Sigmoid colon (tissue), 7 donors: ENCODE measurements at places on chromosomes 11 and 22. TPM values are rescaled to one million over a fixed set of nuclear protein-coding genes. Genes with fewer than 3 reads are reported as not detected.
A peak's percentile ranks its signal among the peaks of the same experiment; 100 is the strongest.

The NLRP14 gene
- total RNA-seq: not detected

The EFEMP2 gene
- total RNA-seq: 103 TPM

The GGT1 gene
- 5.4 TPM for total RNA-seq

The TTC36 gene
- total RNA-seq: 3.3 TPM

The VSTM5 gene
- not detected for total RNA-seq

DNA sequence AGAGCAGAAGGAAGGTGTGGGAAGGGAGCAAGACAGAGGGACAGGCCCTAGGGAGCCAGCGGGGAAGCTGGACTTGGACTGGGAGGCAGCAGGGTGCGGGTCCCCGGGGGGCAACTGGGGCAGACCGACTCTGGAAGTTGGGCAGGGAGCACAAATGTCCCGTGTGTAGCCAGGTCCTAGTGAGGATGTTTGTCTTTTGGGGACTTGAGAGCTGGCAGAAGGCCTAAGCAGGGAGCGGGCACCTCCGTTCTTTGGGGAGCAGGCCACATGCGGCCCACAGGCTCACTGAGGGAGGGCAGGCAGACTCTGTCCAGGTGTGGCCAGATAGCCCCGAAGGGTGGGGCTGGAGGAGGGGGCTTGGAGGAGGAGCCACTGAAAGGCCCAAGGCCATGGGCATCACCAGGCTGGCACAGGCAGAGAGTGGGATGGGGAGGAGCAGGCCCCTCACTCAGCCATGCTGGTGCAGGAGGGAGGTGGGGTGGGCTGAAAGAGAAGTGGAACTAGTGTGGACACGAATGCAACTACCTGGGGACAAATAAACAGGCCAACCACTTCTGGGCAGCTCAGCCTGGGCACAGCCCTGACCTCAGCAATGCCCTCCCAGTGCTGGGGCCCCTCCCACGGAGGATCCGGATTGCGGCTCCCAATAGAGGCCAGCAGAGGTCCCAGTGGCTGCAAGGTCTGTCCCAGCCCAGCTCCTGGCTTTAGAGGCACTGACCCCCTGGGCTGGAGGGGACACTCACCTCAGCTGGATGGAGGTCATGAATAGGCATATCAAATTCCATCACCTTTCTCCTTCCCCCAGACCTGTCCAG is 1.3 kb upstream of the SCARF2 start:
- peak; percentile 67 for DNase-seq
- no peaks in the 10 kb centered on the region for H3K27me3 ChIP-seq
- H3K4me1 ChIP-seq: peaks cover 36% of the 10 kb centered on the region
- H3K36me3 ChIP-seq: no peaks in the 10 kb centered on the region
- H3K4me3 ChIP-seq: peak overlapping the region; percentile 58

GRCh38 chr11:72072348-72072747 is 8.0 kb downstream of the NUMA1 start:
- no peaks in the 10 kb centered on the region for H3K4me1 ChIP-seq
- no peaks in the 10 kb centered on the region for H3K27me3 ChIP-seq
- no peak overlapping the region for H3K4me3 ChIP-seq
- no peaks in the 10 kb centered on the region for H3K36me3 ChIP-seq

DNA sequence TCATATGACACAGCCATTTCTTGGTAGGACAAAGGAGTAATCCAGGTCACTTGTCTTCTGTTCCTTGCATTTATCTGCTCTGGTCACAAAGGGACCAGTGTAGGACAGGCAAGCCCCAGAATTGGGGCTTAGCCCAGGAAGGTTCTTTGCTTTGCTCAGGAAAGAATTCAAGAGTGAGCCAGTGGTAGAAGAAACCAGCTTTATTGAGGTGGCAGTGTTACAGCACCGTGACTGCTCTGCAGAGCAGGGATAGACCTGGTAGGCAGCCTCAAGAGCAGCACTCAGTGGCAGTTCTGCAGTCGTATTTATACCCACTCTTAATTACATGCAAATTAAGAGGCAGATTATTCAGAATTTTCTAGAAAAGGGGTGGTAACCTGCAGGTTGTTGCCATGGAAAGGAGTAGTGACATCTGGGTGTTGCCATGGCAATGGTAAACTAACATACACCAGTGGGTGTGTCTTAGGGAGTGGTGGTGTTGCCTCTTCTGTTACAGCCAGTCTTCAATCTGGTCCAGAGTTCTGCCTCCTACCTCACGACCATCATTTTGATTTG is 84.9 kb upstream of the RAB1B start:
- H3K36me3 ChIP-seq: no peaks in the 10 kb centered on the region
- H3K27ac ChIP-seq: no peak overlapping the region
- DNase-seq: no peak
- H3K4me3 ChIP-seq: no peak overlapping the region
- H3K4me1 ChIP-seq: no peaks in the 10 kb centered on the region
- no peaks in the 10 kb centered on the region for H3K27me3 ChIP-seq

DNA sequence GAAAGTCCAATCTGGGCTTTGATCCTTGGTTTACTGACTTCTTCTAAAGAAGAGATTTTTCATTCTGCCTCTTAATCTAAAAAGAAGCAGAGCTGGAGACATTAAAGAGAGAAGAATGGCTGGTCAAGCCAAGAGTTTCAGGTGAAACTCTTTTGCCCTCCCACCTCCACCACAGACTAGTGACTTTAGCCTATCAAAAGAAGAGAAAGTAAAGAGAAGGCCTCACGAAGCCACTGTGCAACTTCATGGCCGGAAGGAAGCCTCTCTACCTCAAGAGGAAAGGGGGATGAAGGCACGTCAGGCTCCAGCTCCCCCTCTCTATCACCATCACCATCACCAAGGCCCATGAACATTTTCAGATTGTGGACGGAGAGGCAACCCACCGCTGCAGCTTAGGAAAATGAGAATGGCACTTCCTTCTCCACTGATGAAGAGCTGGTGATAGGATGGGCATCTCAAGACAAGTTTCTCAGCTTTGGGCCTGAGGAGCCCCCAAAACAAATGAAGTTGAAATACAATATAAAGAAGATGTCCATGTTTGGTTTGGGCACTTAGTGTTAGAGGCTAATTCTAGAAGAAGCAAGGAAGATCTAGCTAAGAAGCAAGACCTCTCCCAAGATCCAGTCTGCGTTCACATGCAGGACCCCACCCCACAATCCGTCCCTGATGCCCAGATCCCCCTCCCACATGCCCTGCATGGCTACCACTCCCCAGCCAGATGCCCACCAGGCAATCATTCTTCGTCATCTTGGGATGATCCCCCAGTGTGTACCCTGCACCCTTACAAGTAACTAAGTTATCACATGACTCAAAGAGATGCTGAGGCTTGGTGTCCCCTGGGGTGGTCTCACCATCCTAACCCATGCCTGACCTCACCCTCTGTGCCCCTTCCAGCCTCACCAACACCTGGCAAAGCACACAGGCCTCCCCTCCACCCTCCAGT is 52.6 kb downstream of the IGSF9B start:
- no peaks in the 10 kb centered on the region for H3K27me3 ChIP-seq
- H3K36me3 ChIP-seq: peaks cover 36% of the 10 kb centered on the region
- no peak overlapping the region for H3K4me3 ChIP-seq
- peak; percentile 53 for DNase-seq

GRCh38 chr11:65997286-65997685 is 4.7 kb downstream of the EIF1AD start:
- no peak for DNase-seq
- H3K4me3 ChIP-seq: no peak overlapping the region
- peaks cover 18% of the 10 kb centered on the region for H3K4me1 ChIP-seq
- H3K27ac ChIP-seq: no peak overlapping the region
- H3K36me3 ChIP-seq: peaks cover 32% of the 10 kb centered on the region

GRCh38 chr11:61797263-61797944 is 4.7 kb downstream of the FEN1 start:
- no peaks in the 10 kb centered on the region for H3K36me3 ChIP-seq
- H3K4me3 ChIP-seq: no peak overlapping the region
- no peaks in the 10 kb centered on the region for H3K27me3 ChIP-seq
- peak overlapping the region; percentile 52 for H3K27ac ChIP-seq
- H3K4me1 ChIP-seq: peaks cover 16% of the 10 kb centered on the region
- DNase-seq: peak; percentile 90

DNA sequence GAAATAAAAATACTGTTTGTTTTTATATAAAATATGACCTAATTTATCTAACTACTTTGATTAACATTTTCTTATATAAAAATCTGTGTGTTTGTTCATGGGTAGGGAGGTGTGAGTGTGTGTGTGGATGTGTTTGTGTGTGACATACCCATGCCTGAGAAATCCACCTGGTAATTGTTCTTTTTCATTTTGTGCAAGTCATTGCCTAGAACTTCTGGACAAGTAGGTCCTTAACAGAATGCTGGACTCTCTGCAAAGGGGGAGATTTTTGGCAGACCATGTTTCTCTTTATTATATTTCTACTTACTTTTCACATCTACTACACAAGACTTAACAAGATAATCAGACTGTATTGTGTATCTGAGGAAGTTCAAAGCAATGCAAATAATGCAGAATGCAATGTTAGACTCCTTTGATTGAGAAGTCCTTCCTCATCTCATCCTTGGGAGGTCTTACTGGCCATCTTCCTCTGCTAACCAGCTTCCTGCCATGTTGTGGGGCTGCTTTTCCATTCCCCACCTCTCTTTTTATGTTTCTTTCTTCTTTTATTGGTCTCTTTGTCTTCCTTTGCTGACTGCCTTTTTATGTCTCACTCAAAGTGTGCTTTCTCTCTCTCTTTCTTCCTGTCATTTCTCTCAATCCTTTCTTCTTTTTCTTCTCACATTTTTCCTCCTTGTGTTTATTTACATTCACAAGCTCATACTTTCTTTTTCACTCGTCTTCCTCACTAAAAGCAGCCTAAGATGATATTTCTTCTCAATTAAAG is 1017.0 kb upstream of the CNTN5 start:
- no peaks in the 10 kb centered on the region for H3K4me1 ChIP-seq
- H3K27me3 ChIP-seq: no peaks in the 10 kb centered on the region
- H3K4me3 ChIP-seq: no peak overlapping the region
- no peak for DNase-seq
- H3K27ac ChIP-seq: no peak overlapping the region

- no peak overlapping the region for H3K27ac ChIP-seq
- no peak for DNase-seq
- no peak overlapping the region for H3K4me3 ChIP-seq
- no peaks in the 10 kb centered on the region for H3K4me1 ChIP-seq
- H3K27me3 ChIP-seq: no peaks in the 10 kb centered on the region
- H3K36me3 ChIP-seq: no peaks in the 10 kb centered on the region
Observed at GRCh38 chr11:123775289-123775688, 21.0 kb upstream of the OR6X1 start.

DNA sequence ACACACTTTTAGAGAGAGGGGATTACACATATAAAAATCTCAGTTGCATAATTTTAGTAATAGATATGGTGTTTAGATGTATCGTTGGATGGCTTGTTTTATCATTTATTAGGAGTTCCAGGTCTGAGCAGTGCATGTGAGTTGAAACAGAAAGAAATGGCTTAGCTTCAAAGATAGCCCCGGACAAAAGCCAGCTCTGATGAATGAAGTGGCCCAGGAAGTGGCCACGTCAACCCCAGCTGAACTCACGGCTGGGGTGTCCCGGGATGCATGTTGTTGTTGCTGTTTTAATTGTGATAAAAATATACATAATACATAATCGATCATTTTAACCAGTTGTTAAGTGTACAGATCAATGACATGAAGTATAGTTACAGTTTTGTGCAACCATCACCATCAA is 1513.6 kb downstream of the BRD1 start:
- DNase-seq: no peak
- peaks cover 3% of the 10 kb centered on the region for H3K27me3 ChIP-seq
- no peaks in the 10 kb centered on the region for H3K36me3 ChIP-seq

DNA sequence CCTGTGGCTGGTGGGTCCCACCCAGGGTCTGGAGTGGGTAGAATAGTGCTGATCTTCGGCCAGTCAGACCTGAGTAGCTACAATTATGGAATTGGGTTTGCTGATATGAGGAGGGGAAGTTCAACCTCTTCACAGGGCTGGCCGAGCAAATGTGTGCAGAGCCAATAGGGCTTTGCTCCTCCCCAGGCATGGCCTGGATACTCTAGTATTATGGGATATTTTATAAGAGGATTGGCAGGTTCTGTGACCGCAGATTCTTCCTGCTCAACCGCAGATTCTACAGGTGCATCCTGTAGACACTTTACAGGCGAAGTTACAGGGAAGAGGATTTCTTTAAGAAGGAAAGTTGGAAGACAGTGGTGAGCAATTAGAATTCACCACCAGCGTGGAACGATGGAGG is 44.3 kb downstream of the TBC1D22A start:
- H3K27me3 ChIP-seq: no peaks in the 10 kb centered on the region
- no peak overlapping the region for H3K4me3 ChIP-seq
- H3K36me3 ChIP-seq: peaks cover 3% of the 10 kb centered on the region
- no peak overlapping the region for H3K27ac ChIP-seq
- no peak for DNase-seq
- H3K4me1 ChIP-seq: peaks cover 9% of the 10 kb centered on the region

DNA sequence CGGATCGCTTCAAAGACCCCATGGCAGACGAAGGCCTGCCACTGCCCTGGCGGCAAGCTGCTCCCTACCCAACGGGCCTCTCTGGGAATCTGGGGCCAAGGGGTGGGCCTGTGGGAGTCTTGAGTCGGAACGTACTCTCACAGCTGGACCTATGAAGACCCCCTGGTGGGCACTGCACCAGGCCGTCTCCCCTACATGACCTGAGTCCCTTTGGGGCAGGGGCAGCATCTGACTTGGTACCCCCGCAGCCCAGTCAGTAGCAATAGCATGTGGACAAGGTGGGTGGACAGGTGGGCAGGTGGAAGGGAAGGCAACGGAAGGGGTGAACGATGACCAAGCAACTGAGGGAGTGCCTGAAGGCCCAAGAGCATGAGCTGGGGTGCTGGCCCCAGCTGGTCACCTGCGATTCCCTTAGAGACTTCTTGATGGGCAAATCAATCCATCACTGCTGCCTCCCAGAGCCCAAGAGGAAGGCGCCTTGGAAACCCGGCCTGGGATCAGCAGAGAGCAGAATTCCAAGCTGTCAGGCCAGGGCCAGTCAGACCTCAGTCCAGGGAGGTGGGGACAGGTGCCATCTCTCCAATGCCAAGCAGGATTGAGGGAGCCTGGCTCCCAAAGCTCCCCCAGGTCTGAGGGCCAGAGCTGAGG is 35.3 kb downstream of the ARAP1 start:
- peaks cover 36% of the 10 kb centered on the region for H3K4me1 ChIP-seq
- no peak overlapping the region for H3K4me3 ChIP-seq
- H3K27me3 ChIP-seq: no peaks in the 10 kb centered on the region
- peaks cover 12% of the 10 kb centered on the region for H3K36me3 ChIP-seq
